ENCODE measurements at places on chromosomes 16 and 17.
A peak's percentile ranks its signal among the peaks of the same experiment; 100 is the strongest.

DNA sequence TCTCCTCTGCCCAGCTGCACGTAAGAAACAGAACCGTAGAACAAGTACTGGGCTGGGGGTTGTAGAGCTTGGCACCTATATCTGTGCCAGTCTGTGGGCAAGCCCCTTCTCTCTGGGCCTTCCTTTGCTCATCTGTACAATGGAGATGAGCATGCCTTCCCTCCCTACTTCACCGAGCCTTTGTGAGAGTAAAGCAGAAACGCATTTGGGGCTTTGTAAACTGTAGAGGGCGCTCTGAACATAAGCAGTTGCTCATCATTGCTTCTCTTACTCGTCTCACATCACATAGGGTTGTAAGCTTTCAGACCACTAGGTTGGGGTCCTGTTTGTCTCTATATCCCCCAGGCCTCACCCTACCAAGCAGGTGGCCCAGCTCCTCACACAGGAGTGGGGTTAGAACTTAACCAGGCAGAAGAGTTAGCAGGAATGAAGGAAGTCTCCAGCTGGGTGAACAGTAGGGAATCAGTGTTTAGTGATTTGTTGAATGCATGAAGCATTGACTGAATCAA is 15.1 kb downstream of the SAMD14 start:
- DNase-seq, result peak; percentile 66

- DNase-seq, result peak; percentile 8
Observed at GRCh38 chr17:48997103-48997826, at the start of gene IGF2BP1. Gene IGF2BP1 (plus strand): TSS chr17:48997385. CDS start chr17:48997746, 361 bp downstream.

DNA sequence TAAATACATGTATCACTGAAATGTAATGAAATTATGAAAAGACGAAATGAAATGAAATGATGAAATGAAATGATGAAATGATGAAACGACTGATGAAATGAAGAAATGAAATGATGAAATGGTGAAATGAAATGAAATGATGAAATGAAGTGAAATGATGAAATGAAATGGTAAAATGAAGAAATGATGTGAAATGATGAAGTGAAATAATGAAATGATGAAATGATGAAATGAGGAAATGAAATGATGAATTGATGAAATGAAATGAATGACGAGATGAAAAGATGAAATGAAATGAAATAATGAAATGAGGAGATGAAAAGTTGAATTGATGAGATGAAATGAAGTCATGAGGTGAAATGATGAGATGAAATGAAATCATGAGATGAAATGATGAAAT is 594.7 kb downstream of the TP53TG3F start:
- DNase-seq, result no peak

- no peak for DNase-seq
Observed at GRCh38 chr17:4636474-4637100, 4.9 kb downstream of the ALOX15 start.

DNA sequence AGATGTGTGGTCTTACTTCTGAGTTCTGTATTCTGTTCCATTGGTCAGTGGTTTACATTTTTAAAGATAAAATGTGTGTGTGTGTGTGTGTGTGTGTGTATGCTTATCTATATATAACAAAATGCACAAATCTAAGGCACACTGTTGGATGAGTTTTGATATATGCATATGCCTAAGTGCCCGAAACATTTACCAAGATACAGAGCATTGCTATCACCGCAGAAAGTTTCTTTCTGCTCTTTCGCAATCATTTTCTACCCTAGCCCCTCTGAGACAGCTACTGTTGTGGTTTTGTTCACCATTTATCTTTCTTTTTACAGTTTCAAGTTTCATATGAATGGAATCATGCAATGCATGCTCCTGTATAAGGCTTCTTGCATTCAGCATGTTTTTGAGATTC is 97.0 kb downstream of the MRTFB start:
- no peak for DNase-seq

DNA sequence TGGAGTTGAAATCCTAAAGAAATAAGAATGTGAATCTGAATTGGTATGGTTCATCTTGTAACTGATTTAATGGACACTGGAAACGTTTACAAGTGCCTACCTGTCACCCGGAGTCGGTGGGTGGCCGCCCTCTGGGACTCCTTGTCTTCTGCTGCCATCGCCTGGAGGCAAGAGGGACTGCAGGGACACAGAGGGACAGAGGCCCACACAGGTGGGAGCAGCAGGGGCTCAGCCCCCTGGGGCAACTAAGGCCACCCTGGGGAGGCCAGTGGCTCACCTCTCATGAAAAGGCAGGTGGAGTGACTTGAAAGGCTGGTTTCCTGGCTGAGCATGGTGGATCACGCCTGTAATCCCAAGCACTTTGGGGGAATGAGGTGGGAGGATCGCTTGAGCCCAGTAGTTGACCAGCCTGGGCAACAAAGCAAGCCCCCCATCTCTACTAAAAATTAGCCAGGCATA is 23.2 kb downstream of the TMEM92 start:
- peak; percentile 81 for DNase-seq

DNA sequence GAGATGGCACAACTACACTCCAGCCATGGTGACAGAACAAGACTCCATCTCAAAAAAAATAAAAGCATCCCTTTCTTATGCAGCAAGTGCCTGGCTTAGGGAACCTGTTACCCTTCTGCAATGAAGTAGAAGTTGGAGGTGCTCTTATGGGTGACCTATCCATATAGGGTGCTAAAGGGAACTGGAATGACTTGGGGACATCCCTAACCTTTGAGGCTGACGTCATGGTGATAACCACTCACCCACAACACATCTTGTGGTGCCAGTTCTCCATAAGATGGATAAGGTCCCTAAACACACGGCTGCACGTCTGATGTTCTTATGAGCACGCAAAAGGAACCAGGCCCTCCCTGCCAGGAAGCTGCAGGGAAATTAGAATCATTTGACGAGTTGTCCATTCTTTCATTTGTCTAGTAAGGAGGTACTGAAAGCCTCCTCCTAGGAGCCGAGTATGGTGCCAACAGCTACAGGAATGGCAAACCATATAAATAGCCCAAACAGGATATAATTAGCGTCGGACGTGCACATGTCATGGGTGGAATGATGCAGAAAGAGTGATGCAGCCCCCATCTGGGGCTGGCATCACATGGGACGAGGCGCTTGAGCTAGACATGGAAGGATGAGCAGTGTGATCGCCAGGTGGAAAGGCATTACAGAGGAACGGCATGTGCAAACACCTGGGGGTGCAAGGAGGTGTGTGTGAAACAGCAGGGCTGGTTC is 52.5 kb downstream of the ARHGAP27 start:
- DNase-seq, result no peak

DNA sequence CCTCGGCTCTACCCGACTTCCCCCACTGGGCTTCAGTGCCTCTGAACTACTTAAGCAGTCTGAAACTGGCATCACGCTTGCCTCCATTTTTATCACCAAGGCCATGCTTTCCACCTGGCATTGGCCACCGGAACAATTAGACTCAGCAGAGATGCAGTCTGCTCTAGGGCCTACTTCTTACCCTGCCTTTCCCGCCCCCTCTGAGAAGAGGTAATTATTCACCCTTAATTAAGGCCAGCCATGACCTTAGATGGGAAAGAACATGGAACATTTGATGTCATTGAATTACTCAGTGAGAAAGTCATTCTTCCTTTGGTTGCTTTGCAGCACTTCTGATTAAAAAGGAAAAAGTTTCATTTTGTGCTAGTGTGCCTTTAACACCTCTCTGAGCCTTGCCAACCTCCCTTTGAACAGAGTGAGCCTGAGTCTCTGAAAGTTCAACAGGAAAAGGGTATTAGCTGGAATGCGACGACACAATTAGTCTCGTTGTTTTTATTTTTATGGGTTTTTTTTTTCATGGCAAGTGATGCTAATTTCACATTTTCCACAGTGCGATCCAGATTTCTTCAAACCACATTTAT is 60.9 kb upstream of the TNRC6A start:
- no peak for DNase-seq

- DNase-seq, result no peak
Observed at GRCh38 chr17:15346066-15346595, 4.7 kb upstream of the TEKT3 start.

DNA sequence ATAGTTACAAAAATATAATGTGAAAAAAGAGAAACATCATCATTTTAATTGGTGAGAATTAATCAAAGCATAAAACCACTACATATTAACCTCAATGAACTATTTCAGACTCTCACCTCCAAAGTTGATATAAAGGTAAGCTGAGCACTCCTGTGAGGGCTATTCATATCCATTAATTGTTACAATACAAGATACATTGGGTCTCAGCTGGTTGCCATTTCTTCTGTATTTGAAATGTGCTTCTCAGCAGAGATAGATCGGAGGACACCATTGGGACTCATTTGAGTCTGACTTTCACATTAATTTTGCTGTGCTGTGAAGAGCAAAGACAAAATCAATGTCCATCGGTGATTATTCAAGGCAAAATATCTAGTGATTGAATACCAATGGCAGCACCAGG is 459.5 kb upstream of the GOT2 start:
- DNase-seq, result no peak

- no peak for DNase-seq
Observed at GRCh38 chr16:82694239-82694874, 67.6 kb downstream of the CDH13 start.

- DNase-seq, result no peak
Observed at GRCh38 chr17:3512505-3513171, 36.8 kb downstream of the ASPA start.

GRCh38 chr16:81123092-81123852 is 27.1 kb upstream of the GCSH start:
- DNase-seq, result no peak

Data from CD4-positive, alpha-beta T cell treated with Interleukin-21 for 1 hour (primary cell).